ENCODE measurements at places on chromosomes 12 and 14.

GRCh38 chr12:91194500-91194899 is 11.9 kb upstream of the DCN start:
- DNase-seq: no peak

DNA sequence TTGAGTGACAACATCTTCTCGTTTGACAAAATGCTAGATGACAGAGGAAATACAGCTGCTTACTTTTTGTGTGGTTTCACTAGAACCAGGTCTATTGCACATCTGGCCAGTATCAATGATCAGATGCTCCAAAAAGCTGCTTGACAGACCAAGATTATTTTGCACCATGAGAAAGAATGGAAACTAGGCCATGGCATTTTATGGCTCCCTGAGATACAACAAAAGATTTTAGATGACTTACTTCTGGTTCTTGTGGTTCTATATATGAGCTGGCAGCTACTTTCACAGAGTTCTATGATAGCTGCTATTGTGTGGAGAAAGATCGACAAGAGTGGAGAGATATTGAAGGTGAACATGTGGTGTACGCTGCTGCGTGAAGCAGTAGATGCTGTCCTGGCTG is 25.9 kb upstream of the PPFIBP1 start:
- DNase-seq: no peak

GRCh38 chr12:71810921-71811320 is 28.6 kb upstream of the TBC1D15 start:
- no peak for DNase-seq

DNA sequence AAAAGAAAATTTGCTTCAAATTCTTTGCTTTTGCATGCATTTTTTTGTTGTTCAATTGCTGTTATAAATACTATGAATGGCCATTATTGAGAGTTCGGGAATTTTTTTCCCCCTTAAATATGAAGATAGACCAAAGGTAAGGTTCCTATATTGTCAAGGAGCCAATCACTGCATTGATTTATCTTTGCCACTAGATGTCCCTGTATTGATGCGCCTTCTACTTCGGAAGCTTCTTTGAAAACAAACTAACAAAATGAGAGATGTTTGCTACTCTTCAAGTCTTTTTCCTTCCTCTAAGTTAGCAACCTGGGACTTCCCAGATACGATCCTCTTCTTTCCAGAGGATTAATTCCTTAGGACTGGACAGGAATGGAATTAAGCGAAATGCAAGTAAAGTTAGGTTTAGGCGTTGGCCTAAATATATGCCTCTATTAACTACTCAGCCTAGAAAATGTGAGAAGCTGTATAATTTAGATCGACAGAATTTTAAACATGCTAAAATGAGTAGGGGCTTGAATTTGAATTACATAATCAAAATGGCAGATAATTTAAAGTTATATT is 318.1 kb downstream of the AEBP2 start:
- peak; percentile 31 for DNase-seq

DNA sequence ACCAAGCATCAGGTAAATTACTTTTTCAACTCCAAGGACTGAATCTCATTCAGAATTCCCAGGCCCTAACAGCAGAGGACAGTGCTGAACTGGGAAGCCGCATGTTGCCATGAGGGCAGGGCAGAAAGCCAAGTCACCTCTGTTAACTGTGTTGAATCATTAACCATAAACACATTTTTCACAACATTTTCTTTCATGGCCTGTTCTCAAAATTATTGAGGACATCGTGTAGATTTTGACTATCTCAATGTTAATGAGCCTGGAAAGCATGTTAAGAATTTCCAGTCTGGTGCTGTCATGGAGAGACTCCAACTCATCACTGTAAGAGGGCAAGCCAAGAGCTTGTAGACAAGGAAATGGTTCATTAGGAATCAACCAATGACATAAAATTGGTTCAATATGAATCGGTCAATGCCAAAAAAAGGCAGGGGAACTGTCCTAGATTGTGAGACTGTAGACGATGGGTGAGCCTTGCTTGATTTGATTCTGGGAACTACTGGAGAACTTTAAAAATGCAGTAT is 33.7 kb downstream of the CPM start:
- DNase-seq: no peak

DNA sequence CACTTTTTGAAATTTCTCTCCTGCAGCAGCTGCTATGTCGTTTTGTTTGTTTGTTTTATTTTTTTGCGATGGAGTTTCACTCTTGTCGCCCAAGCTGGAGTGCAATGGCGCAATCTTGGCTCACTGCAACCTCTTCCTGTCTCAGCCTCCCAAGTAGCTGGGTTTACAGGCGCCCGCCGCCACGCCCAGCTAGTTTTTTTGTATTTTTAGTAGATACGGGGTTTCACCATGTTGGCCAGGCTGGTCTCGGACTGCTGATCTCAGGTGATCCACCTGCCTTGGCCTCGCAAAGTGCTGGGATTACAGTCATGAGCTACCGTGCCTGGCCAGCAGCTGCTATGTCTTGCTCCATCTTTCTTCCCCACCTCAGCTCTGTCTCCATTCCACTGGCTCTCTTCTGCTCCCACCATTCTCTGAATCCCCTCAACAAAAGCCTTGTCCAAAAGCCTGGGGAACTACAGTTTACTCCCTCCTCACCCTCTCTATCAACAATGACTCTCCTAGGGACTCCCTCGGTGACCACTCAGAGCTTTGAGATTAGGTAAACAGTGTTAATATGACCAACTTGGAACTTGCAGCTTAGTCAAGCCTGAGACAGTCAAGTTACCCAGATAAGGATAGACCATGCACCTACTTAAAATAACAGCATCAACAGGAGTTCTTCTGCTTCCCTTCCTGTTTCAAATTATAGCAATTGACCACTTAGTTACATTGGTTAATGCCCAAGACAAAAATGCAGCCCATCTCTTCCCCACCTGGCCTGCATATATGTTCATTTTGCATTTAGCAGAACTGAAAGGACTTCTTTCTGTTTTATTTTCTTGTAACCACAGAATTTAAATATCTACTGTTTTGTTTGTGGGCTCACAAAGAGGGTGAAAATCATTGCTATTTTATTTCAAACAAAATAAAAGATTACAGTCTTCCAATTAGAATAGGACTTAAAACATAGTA is 189.0 kb upstream of the AMIGO2 start:
- DNase-seq: no peak

DNA sequence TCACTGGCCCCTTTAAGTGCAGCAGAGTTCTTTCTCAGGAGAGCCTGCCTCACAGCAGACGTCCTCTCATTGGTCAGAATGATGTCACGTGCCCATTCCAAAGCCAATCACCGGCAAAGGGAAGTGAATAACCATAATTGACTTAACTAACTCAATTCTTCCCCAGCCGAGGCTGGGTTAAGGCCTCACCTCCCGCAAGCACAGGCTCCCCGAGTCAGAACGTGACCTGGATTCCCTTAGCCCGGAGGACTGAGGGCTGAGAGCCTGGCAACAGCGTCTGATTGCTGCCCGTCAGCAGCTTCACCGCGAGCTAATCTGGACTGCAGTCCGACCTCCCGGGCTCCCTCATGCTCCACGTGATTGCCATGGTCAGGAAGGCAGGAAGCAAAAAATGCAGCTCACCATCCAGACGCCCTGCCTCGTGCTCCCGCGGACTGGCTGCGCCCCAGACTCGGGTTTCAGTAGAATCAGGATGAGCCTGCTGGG is 92.1 kb upstream of the FZD10 start:
- DNase-seq: peak; percentile 49

DNA sequence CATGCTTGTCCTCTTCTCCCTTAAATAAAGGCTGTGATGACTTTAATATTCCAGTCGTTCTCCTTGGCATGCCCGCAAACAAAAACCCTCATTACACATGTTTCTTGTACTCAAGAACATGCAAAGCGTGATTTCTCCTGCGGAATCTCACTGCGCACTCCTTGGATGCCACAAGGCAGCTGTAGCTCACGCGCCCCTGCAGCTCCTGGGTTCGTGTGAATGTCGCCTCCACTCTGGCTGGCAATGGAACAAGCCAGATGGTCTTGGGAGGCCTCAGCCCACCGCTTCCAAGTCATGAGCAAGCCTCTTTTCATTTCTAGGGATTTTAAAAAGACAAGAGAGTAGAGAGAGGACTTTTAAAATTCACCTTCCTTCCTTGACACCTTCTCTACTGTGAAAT is 403.8 kb downstream of the PCNX1 start:
- no peak for DNase-seq

DNA sequence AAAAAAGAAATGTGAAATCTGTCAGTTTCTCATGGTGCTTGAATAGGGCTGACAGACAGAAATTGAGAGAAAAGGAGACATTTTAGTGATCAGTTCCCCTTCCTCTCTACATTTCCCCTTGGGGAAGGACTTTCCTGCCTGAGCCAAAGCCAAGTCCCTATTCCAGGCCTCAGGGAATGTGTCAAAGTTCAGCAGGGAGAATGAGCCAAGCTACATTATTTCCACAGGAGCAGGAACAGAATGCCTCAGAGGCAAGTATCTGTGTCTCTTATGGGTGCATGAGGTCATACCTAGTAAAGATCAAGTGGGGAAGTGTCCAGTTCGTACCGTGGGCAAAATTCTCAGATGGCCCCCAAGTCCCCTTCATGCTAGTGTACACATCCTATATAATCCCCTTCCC is 68.6 kb downstream of the IQSEC3 start:
- no peak for DNase-seq

GRCh38 chr14:90839024-90839888 is 23.0 kb upstream of the TTC7B start:
- no peak for DNase-seq

DNA sequence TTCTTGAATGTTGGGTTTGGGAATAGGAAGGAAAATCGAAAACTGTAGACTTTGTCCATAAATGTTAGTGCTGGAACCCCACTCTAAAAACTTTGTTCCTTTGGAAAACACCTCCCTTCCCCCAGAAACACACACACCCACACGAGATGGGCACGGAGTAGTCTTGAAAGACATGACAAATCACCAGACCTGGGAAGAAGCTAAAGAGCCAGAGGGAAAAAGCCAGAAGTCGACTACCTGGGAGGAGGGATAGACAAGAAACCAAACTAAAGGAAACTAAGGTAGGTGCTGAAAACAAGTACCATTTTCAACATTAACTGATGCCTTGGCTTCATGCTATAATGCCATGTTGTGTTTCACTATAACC is 925 bp upstream of the NANOG start:
- no peak for DNase-seq

- no peak for DNase-seq
These were observed 21.3 kb upstream of the HSP90B1 start for GRCh38 chr12:103908877-103909276.

DNA sequence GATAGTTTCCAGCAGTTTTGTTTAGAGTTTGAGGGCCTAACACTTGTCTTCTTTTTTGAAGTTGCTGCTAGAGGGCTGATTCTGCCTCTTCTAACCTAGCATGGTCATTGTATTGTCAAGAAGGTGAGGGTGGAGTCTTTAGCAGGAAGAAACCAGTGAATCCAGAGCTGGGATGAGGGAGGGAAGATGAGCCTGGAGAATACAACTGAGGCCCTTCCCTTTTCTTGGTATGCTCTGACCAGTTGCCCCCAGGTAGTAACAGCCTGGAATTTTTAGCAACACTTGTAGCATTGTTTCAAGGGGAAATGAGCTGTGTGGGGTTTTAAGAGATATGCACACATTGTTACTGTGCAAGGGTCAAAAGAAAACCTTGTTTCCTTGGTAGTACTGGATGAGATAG is 9.0 kb downstream of the FLVCR2 start:
- DNase-seq: no peak

DNA sequence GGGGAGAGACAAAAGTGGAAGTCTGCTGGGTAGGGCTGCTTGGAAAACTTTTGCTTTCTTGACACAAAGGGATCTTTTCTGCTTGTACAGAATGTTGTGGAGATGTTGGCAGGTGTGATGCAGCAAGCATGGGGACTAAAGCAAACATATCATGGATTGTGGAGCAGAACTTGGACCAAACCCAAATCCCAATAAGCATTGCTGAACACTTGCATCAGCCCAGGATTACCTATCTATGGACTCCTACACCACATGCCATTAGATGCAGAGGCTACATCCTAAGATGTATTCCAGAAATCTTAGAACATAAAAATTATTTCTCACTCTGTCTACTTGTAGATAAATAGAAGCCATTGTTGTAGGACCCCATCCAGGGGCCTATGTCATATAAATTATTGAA is 44.7 kb upstream of the RERG start:
- DNase-seq: no peak

DNA sequence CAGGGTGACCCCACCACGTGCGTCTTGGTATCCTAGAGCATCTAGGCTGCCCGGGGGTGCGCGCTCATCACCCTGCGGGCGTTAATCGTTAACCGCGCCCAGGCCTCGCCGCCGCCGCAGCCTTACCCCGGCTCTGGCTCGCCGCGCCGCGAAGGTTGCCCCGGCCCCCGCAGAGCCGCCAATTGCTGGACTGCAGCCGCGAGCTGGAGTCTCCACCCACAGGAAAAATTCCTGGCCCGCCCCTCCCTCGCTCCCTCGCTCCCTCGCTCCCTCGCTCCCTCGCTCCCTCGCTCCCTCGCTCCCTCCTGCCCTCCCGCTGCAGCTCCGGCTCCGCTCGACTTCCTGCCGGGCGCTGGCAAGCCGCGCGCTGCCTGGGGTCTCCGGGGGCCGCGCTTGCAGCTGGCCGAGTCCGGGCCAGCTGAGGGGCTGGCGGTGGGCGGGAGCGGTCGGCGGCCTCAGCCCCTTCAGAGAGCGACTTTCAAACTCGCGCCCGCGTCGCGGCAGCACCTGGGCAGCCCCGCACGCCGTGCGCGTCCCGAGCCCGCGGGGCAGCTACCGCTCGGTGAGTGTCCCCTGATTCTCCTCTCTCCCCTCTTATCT is at the start of gene PLEKHG3:
Gene PLEKHG3 (plus strand): TSS at position 282 of the 600 bp plus-strand sequence. CDS start 23,208 bp downstream, outside the sequence.
- DNase-seq: peak; percentile 91

DNA sequence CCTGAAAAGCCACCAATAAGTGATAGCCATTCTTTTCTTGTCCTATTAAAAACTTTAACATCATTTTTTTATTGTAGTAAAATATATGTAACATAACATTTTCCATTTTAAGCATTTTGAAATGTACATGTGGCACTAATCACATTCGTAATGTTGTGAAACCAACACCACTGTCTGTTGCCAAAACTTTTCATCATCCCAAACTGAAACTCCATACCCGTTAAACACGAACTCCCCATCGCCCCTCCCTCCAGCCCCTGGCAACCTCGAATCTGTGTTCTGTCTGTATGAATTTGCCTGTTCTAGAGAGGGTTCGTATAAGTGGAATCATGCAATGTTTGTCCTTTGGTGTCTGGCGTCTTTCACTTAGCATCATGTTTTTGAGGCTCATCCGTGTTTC is 75.9 kb downstream of the CCDC92 start:
- no peak for DNase-seq

DNA sequence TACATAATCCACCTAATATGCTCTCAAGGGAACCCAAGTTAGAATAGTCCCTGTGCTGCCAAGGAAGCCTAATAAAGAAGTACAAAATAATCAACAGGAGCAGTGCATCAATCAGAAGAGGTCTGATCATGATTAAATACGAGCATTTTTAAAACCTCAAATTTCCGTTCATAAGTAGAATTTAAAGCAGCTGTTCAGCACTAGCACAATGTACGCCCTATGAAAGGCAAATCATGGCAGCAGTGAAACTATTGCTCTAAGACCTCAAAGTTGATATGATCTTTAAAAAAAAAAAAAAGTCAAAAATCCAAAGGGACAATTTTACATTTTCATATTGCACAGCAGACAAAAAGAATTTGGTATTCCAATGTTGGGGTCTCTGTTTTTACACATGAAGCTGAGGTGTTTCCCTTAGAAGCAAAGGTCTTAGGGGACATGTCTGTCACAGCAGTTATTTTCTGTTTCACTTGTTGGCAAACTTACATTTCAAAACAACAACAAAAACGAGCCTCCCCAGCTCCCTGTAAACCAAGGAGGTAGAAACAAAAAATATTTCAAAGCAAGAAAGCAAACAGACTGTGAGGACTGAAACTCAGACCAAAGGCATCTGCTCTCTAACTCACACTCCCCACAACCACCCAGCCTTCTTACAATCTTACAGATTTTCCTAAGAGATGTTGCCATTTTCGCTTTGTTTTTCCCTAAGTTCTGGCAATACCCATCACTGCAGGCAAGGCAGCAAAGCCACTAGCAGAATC is 28.2 kb downstream of the SOX5 start:
- DNase-seq: no peak
